NCI-H2081 treated with DMSO at 0.1 percent for 48 hours (cell line): ENCODE measurements at places on chromosomes 12 and 14.
A peak's percentile ranks its signal among the peaks of the same experiment; 100 is the strongest.

GRCh38 chr12:95736631-95737030, 53.9 kb downstream of the NTN4 start:
- no peak for DNase-seq

GRCh38 chr12:90253136-90253535, 544.5 kb upstream of the ATP2B1 start:
- no peak for DNase-seq

- DNase-seq, result peak; percentile 12
These were observed 1.6 kb downstream of the SLC16A7 start for GRCh38 chr12:59597385-59597781.

GRCh38 chr14:83342590-83342989, 1808.9 kb upstream of the SEL1L start:
- DNase-seq, result no peak

GRCh38 chr14:21205026-21205677, 49.3 kb upstream of the OR5AU1 start:
- DNase-seq, result no peak

DNA sequence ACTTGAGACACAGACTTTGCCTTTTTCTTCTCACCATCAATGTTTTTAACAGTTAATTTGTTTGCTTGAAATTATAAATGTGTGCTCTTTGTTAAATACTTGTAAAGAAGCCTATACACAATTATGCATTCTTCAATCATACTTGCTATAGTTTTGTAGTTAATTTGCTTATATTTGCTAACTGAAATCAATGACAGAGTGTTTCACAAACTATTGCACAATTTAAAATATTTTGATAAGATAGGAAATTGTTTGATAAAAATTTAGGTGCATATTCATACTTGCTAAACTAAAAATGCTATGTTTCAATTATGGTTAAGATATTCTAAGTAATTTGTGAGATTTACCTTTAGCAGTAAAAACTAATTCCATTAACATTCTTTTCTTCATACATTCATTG, 13.7 kb upstream of the OR4K5 start:
- DNase-seq, result no peak

DNA sequence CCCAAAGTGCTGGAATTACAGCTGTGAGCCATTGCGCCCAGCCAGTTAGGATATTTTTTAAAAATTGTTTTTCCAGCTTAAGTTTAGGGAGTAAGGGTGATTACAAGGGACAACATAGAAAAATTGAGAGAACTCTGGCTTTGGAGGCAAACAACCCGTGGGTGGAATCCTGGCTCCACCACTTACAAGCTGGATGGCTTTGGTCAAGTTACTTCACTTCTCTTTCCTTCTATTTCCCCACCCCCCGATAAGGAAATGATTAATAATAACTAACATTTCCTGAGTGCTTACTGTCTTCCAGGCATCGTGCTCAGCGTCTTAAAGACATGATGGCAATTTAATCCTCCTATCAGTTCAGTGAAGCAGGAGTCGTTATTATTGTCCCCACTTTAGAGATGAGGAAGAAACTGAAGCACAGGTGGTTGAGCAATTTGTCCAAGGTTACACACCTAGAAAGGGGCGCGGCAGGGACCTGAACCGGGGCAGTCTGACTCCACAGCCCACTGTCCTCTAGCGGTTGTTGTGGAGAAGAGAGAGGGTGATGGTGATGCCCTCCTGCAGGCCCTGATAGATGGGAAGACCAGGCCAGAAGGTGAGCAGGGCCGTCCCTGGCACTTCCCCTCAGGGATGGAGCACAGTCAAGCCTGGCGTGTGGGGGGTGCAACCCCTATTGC, 16.7 kb upstream of the FAIM2 start:
- DNase-seq, result no peak

GRCh38 chr14:61488417-61489401, 167.3 kb downstream of the PRKCH start:
- DNase-seq, result no peak

- no peak for DNase-seq
These were observed 159.4 kb downstream of the PRKCH start for GRCh38 chr14:61480704-61481285.

DNA sequence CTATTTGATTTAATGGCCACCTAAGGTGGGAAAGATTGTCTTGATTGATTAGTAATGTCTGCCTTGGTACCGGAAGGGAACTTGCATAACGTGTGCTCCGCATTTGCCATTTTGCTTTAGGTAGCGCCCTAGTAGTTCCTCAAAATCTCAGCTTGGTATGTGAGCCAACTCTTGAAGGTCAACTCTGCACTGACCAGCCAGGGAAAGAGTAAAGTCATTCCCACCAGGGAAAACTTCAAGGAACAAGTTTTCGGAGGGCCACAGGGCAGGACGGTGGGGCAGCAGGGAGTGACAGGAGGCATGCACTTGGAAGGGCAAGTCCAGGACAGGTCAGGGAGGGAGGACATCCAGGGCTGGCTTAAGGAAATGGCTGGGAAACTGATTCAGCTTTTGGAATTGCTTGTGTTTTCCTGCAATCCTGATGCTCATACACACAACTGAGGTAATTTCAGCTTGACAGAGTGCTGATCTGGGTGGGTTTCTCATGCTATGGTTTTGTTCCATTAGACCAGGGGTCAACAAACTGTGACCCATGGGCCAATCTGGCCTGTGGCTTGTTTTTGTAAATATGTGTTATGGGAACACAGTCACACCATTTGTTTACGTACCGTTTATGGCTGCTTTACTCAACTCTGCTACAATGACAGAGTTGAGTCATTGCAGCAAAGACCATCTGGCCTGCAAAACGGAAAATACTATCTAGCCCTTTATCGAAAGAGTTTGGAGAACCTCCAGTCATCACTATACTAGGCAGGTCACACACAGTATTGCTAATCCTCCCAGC, 184.5 kb downstream of the RBM19 start:
- no peak for DNase-seq

- no peak for DNase-seq
These were observed 8.4 kb downstream of the TMEM19 start for GRCh38 chr12:71694099-71694820.

DNA sequence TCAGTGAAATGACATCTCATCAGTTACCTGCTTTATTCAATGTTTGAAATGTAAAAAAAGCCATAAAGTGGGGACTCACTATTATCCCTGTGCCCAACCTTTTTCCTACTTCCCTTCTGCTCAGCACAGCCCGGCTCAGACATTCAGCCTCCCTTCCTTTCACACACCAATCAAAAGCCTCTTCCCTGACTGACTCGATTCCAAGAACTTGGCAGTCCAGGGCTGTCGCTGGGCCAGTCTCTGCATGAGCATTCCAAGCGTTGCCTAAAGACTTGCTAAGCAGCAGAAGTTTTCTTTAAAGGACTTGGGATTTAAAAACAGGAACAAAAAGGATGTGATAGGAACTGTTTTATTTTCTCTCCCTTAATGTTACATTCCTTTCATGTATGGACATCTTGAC, 22.7 kb downstream of the ITPR2 start:
- DNase-seq, result no peak

DNA sequence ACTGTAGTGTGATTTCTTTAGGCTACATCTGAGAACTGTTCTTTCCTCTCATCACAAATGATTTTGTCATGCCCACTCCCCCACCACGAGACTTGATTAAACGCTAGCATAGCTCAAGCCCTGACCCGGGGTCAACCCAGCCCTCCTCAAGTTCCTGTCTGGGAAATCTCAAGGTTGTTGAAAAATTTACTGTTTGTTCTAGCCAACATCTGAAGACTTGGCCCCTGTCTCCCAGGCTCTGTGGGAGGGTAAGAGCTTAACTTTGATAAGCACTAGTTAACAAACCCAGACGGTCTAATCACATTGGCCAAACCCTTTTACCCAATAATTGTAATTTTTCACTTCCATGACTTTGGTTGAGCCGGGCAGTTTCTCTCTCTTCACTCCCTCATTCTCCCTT, 86.2 kb upstream of the AMIGO2 start:
- DNase-seq, result no peak

DNA sequence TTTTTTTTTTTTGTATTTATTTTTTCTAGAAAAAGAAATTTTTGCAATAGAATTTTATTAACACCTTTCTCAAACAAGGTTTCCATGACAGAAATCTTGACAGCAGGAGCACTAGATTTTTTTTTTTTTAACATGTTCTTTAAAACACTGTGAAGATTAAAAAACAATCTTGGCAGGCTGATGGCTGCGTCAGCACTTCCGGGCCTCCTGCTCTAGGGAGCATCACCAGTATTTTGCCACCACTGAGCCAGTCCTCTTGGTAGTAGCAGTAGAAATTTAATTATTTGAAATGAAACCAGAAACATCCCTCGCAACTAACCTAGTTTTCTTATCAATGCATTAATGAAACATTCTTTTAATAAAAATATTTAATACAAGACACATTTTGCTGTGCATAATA, 99.6 kb downstream of the APAF1 start:
- no peak for DNase-seq

DNA sequence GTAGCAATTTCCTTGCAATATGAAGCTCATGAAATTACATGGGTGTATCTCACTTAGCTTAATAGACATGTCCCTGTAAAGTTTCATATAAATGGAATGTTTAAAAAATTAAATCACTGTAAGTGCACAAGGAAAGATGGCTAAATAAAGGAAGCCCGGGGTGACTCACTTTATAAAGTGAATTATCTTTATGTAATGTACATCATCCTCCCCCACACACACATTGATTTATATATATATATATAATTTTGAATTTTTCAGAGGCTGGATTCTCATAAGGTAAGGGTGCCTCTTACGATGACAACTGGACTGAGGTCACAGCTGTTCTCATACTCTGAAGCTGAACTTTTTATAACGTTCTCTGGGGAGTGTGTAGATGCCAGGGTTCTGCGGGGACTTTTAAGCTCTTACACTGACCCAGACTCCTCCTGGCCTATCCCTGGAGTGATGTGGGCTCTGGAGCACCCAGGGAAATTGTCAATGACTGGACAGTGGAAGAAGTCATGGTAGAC, 108.7 kb upstream of the HIF1A start:
- DNase-seq, result no peak

DNA sequence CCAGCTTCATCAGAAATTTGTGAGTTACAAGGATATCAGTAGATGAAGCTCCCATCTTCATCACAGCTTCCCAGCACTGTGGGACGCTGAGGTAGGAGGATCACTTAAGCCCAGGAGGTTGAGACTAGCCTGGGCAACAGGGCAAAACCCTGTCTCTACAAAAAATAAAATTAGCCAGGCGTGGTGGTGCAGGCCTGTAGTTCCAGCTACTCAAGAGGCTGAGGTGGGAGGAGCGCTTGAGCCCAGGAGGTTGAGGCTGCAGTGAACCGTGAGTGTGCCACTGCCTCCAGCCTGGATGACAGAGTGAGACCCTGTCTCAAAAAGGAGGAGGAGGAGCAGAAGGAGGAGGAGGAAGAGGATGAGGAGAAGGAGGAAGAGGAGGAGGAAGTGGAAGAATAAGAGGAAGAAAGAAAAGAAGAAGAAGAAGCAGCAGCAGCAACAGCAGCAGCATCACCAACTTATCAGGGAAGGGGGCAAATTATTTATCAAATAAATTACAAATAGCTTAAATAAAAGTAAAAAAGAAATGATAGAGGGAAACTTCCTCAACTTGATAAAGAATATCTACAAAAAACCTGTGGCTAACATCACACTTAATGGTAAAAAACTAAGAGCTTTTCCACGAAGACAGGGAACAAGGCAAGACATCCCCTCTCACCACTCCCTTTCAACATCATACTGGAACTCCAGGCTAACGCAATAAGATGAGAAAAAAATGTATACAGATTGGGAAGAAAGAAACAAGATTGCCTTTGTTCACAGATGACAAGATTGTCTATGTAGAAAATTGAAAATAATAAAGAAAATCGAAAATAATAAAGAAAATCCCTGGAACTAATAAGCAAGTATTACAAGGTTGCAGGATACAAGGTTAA, 69.6 kb downstream of the NINJ2 start:
- no peak for DNase-seq

DNA sequence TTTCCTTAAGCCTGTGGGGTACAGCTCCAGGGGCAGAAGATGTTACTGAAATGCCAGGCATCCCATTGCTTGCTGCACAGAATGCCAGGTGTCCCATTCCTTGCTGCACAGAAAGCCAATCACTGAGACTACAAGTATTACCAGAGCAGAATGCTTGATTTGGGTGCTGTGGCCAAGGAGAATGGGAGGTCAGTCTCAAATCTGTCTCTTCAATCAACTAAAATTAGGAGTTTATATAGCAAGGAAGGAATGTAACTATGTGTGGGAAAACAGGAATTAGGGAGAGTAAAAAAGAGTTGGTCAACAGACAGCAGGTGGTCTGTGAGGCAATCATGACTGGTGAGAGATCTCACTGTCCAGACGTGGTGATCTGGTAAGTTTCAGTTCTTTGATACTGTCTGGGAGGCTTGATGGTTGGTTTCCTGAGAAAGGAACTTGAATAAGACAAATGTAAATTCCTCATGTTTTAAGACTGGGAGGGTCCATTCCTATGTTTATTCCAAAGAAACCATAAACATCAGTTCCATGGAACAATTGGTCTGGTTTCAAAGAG, 31.2 kb upstream of the VASH1 start:
- no peak for DNase-seq

- DNase-seq, result no peak
These were observed 15.4 kb downstream of the VASH1 start for GRCh38 chr14:76776428-76777251.
